ENCODE measurements at places on chromosomes 5 and 9.

GRCh38 chr9:132381966-132382541, 24.6 kb downstream of the TTF1 start:
- DNase-seq: no peak

DNA sequence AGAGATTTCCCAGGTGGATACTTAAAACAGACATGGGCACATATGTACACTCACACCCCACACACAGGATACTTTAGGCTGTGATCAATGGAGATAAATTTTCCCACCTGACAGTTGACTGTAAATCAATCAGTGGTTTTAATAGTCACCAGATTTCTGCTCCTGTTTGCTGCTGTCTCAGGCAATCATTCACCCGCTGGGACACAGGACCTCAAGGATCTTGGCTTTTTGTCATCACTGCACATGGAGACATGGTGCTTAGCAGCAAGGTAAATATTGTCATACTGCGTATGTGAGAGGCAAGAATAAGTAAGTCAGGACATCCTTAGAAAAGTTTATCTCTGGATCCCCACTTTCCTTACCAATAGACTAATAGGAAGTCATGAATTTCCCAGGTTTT, 60.8 kb upstream of the KLF9 start:
- no peak for DNase-seq

- DNase-seq: no peak
Measured at GRCh38 chr5:1156033-1156753, 44.3 kb upstream of the SLC12A7 start.

- DNase-seq: no peak
Measured at GRCh38 chr5:15555176-15555575, 55.2 kb downstream of the FBXL7 start.

DNA sequence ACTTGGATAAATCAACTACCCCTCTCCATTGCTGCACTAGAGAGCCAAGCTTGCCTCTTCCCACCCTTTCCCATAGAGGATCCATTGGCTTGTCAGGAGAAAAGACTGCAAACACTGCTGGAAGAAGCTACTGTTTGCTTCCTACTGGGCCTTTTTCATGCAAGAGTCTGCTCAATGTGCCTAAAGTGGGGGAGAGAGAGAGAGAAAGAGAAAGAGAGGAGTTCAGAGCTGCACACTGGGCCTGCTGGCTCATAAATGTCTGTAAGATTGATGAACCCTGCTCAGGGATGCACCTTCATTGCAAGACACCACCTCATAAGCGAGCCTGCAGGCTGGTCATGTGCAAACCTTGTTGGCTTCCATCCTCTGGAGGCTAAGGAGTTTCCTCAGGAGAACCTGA, 269.4 kb downstream of the ZNF608 start:
- no peak for DNase-seq

DNA sequence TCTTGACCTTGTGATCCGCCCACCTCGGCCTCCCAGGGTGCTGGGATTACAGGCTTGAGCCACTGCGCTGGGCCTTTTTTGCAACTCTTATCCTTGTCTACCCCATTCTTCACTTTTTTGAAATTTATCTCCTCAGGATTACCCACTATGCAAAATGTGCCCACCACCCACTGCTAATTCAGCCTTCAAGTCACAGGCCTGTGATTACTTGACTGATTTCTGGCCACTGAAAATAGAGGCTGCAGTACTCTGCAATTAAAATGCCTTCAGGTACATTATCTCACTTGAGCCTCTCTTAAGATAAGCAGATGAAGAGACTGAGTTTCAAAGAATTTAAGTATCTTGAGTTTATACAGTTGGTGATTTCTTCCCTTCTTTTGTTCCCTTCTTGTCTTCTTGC, 112.4 kb upstream of the SPATA31D4 start:
- DNase-seq: no peak

GRCh38 chr9:115910959-115911358, 242.6 kb upstream of the PAPPA start:
- DNase-seq: no peak

DNA sequence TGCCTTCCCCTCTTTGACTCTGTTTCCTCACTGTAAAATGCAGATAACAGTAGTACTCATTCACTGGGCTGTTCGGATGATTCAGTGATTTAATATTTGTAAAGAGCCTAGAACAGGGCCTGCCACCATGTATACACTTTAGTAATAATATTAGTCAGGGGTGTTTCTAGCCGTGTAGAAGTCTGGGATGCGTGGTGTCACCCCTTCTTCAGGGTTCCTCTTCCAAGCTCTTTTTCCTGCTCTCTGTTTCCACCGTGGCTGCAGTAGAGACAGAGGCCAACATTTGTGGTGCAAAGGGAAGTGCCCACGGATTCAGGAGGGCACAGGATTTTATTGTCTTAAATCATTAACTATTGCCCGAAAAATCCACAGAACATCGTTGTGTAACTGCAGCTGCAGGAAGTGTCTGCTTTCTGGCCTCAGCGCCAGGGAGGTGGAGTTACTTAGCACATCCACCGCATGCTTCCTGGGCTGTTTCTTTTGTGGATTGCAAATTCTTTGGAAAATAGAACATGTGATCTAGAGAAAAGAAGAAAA, 61.7 kb downstream of the TRIO start:
- no peak for DNase-seq

GRCh38 chr5:83368835-83369234, 102.7 kb upstream of the VCAN start:
- no peak for DNase-seq

GRCh38 chr9:134690301-134690751, 48.7 kb downstream of the COL5A1 start:
- no peak for DNase-seq

DNA sequence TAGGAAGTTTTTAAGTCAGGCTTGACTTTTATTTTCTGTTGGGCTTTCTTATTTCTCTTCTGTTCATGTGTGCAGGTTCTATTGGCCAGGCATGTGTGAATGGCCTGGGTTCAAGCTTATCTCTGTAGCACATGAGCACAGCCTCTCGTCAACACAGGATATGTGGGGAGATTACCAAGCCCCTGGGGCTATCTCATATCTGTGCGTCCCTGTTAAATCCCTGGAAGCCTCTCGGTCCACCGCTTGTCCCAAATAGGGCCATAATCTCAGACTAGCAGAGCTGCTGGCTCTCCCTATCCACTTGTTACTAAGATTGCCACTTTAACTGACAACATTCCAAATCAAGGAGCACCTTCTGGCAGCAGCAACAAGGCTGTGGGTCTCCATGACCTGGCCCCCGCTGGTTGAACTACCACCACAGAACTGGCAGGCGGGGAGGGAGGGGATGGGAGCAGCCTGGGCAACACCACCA, 28.4 kb upstream of the EBF1 start:
- DNase-seq: no peak

- DNase-seq: no peak
Measured at GRCh38 chr5:171750311-171750788, 35.3 kb upstream of the SMIM23 start.

- no peak for DNase-seq
Measured at GRCh38 chr5:133285583-133286021, 233.8 kb downstream of the HSPA4 start.

DNA sequence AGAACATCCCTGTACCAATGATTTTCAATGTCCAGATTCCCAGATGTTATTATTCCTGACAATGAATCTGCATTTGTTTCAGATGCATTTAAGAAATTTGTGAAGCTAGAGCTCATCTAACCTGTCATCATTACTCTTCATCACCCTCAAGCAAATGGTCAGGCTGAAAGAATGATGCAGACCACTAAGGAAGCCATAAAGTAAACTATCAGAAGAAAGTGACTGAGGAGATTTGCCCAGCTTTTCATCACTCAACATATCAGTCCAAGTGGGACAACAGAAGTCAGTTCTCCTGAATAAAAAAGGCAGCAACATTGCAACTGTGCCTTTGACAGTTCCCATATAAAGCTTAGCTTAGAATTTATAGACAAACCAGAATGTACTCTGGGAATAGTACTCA, 419.9 kb downstream of the PDE4D start:
- DNase-seq: no peak

GRCh38 chr5:64595031-64595855, 89.4 kb downstream of the RGS7BP start:
- no peak for DNase-seq

GRCh38 chr9:113309204-113309813, 6.1 kb upstream of the RNF183 start:
- no peak for DNase-seq

DNA sequence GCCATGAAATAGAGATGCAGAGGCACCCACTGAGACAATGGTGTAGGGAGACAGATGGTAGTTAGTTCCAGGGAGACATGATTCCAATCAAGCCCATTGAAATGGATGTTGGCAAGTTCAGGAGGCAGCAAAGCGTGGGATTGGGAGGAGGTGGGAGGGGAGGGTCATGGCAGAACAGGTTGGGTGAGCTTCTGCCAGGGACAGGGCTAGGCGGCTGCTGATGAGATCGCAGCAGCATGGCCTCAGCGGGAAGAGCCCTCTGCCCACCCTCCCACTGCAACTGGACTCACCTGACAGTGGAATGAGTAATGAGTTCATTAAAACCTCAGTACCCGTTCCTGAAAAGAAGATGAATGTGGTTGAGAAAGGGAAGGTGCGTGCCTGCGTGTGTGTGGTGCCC, 418.2 kb downstream of the CDK5RAP2 start:
- DNase-seq: no peak

- DNase-seq: no peak
Measured at GRCh38 chr9:14238079-14238478, 75.9 kb downstream of the NFIB start.

DNA sequence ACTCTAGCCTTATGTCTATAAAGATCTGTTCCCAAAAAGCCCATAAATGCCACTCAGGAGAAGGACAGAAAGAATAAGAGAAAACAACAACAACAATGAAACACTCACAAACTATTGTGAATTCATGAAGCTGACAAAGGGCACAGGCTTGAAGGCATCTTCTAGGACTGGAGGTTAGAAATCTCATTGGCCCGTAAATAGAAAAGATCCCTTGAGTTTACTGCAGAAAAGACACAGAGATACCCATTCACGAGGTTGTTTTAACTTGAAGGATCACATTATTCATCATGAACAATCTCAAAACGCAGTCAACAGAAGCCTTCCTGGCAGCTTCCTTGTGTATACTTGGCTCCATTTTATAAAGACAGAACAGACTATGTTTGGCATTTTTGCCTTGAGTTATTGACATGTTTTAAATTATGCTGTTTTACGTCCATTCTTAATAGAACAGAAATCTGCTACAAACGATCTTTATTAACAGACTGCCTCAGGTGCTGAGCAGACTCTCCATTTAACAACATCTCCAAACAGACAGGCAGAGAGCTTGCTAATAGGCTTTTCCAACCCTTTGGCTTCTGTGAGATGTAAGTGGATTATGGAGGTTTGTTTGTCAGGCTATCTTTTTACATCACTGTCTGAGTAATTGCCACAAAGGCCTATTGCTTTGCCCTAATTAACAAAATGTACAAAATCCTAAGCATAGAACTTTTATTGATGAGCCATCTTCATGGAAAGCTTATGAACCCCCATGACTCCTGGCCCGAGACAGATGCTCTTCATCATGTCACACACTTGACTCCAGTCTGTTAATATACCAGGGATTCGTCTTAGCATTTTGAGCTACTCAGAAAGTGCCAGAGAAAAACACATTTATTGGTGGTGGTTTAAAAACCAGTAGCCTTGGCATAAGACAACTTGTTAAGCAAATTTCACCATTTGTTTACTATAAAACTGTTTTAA, 735.3 kb upstream of the ZNF608 start:
- DNase-seq: no peak

- DNase-seq: no peak
Measured at GRCh38 chr9:124420991-124421543, 5.8 kb upstream of the PSMB7 start.

DNA sequence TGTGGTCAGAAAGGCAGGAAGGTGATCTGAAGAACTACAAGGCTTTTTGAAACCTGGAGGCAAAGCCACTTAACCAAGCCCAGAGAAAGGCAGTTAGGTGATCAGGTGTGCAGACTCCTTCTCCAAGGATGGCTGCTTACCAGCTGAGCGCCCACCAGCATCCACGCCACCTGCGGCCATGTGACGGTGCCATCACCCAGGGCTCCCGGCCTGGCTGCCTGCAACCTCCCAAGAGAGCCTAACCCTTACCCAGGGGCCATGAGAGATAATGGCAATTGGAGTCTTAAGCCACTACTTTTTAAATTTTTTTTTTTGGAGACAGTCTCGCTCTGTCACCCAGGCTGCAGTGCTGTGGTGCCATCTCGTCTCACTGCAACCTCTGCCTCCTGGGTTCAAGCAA, 33.1 kb upstream of the PHYKPL start:
- DNase-seq: no peak

DNA sequence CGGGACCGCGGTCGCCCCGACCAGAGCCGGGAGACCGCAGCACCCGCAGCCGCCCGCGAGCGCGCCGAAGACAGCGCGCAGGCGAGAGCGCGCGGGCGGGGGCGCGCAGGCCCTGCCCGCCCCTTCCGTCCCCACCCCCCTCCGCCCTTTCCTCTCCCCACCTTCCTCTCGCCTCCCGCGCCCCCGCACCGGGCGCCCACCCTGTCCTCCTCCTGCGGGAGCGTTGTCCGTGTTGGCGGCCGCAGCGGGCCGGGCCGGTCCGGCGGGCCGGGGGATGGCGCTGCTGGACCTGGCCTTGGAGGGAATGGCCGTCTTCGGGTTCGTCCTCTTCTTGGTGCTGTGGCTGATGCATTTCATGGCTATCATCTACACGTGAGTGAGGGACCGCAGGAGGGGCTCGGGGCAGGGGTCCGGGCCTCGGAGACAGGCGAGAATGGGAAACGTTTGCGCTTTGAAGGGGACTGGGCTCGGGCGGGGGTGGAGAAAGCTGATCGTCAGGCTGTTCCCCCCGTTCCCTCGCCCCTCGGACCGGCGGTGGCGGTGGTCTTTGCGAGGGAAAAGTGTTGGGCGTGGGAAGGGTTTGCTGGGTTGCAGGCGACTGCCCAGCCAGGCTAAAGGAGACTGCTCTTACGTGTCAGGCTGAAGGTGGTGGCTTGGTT, 457 bp downstream of the UGCG start:
- DNase-seq: no peak

DNA sequence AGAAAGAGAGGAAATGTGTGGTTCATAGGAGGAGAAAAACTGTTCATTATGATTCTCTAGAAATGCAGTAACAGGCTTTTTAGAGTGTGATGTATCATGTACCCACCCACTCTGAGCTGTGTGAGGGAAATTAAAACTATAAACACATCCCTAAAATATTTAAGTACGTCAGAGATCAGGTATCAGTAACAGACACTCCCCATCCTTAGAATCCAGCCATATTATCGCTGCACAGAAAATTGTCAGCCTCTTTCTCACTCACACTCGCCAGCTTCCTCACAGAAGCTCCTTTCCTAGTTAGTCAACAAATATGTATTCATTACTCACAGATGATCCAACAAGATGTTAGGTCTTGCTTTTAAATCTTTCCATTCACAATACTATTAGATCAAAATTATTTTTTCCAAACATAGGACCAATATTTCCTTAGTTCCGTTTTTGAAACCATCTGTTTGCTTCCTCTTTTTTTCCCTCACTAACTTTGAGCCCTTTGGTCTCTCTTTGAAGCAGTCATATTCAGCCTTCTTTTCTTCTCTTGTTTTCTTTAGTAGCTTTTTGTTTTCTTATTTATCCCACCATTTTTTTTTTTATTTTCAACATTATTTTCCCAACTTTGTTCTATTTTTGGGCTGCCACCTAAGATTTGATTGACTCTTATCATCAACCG, 13.6 kb upstream of the MAST4 start:
- DNase-seq: no peak

- DNase-seq: no peak
Measured at GRCh38 chr5:10366310-10367272, 13.1 kb downstream of the MARCHF6 start.

GRCh38 chr5:156469636-156470035, 142.7 kb downstream of the SGCD start:
- DNase-seq: no peak

- DNase-seq: no peak
Measured at GRCh38 chr5:147442224-147442623, 67.6 kb downstream of the DPYSL3 start.

All from activated naive CD8-positive, alpha-beta T cell treated with anti-CD3 and anti-CD28 coated beads, Interleukin-2, amount 50 U/mL, for 16 hours (primary cell).